ENCODE measurements at places on chromosomes 13 and 19.

DNA sequence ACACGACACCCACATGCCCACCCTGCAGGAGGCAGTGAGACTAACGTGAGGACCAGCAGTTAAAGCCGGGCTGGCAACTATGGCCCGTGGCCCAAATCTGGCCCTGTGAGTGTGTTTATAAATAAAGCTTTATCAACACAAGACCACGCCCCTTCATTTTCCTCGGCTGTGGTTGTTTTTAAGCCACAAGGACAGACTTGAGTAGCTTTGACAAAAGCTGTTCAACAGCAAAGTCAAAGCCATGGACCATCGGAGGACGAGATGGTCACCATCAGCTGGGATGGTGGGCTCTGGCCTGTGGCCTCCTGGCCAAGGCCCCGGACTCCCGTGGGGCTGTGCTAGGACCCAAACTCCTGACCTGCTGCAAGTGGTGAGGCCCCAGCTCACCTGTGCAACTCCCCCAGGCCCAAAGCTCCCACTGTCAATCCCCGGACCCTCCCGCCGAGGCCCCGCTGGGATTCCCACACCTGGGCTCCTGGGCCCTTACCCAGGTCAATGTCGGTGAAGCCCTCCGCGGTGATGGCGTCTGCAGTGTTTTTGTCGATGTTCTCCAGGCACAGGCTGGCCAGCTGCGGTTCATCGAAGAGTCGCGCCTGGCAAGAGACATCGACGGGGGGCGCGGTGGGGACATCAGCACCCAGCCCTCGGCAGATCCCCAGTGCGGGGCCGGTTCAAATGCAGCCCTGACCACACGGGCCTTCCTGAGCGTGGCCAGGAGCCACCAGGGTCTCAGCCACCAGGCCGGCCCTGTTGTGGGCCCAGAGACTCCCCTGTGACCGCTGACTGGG lies 25.1 kb downstream of the BTBD2 start:
- no peak for DNase-seq

DNA sequence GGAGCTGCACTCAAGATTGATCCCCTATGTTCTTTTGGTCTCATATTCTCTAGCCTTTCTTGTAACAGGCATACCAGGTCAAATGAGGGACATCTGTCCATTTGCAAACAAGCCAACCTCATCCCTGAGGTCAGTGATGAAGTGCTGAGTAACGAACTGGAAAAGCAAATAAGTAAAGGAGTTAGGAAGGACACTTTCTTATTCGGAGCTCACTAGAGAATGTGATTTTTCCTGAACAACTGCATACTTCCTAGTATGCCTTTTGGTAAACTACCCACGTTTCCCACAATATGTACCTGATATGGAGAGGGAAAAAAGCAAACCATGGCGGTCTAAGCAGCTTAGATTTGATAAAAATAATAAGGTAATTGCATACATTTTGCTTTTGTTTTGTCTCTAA lies 91.0 kb upstream of the MYCBP2 start:
- DNase-seq = no peak

DNA sequence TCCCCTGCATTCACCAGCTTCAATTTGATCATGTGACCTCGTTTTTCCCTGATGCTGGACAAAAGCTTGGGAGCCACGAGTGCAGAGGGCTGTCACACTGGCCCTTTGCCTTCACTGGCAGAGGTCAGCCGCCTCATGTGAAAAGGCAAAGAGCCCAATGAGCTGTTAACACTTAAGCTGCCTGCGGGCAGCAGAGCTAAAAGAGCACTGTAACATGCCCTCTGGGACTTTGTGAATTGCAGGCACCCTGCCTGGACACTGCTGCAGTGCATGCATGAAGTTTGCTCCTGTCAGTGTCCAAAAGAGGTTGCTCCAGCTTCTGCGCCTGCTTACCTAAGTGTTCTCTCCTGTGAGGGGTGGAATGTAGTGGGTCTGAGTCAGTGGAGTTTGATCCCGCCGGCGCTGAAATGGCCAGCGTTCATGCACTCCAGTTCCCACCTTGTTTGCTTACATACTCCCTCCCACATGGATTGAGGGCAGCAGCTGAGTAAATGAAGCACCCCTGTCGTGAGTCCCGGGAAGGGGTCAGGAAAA lies 193.7 kb downstream of the RFC3 start:
- no peak for DNase-seq

- no peak for DNase-seq
These were observed 12.3 kb downstream of the SLC7A1 start for GRCh38 chr13:29583073-29583785.

DNA sequence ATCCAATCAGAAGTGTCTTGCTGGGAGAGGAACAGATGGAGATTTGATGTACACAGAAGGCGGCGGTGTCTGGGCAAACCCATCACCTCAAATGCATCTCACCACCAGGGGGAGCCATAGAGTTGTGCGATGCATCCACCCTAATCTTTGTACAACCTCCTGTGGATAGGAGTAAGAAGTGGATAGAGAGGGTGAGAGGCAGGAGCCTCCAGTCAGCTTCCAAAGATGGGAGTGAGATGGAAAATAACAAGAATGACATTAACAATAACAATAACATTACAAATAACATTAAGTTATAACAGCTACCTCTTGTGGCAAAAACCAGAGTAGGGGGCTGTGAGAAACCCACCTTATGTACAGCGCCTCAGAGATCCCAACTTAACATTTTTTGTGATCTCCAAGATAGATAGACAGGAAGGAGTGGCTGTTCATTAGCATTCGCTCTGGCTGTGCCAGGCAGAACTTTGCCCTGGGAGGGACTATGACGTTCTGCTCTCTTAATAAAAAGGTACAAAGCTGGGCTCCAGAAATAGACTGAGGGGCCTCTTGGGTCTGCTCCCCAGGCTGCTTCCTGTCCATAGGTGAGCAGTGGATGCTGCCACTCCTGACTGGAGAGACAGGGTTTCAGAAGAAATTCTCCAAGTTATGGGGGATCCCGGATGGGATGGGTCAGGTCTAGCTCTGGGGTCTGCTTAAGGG lies 5.2 kb upstream of the CEACAM18 start:
- DNase-seq = peak; percentile 65

DNA sequence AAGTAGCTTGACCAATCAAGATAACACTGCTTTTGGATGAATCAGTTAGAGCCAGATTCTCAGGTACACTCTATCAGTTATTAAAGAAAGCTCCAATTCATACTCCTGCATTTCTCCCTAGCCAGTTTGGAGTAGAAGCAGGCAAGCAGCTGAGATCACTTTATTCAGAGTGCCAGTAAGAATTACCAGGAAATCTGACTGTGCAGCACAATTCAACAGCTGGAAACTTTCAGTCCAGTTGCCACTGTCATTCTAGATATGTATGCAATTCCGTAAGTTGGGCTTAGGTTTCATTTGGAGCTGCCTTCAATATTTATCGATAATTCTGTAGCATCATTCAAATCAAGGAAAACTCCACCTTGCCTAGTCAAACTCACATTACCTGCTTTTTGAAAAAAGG lies 2625.6 kb upstream of the PCDH20 start:
- DNase-seq = no peak

- DNase-seq = peak; percentile 94
These were observed 1.1 kb upstream of the PPP1R12C start for GRCh38 chr19:55118401-55118991.

DNA sequence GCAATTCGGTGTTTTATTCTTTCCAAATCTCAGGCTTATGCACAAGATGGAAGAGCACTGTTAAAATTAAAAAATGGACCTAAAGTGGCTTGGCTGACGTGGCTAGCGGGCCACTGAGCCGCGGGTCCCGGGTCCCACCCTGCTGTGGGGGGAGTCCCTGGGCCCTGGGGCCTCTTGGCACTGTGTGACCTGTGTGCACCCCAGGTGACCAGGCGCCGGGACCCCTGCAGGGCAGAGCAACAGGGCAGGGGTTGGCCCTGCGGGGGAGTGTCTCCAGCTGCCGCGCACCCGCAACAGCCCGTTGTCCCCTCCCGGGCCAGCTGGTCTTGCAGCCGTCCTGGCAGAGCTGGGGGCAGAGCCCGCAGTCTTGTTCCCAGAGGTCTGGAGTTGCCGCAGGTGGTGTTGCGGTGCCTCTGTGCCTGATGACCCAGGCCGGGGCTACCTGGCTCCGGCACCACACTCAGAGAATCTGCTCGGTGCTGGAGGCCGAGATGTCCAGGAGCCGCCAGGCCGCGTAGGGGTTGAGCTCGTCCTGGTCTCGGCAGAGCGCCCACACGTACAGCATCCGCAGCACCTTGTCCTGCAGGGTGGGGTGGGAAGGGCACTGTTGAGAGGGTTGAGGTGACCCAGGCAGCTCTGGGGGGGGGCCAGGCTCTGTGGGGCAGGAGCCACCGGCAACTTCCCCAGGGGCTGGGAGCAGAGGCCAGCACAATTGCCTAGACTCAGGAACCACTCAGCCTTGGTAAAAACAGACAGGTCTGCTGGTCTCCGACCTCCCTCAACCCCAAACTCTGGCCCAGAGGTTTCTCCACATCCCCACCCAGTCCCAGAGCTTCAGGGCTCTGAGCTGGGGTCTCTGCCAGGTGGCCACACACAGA lies 1.0 kb upstream of the CTXN1 start:
- no peak for DNase-seq

GRCh38 chr19:17847538-17848366 lies at the start of gene JAK3:
Gene JAK3 (minus strand): TSS chr19:17847982. CDS start chr19:17844417, 3,565 bp downstream.
- peak; percentile 91 for DNase-seq

DNA sequence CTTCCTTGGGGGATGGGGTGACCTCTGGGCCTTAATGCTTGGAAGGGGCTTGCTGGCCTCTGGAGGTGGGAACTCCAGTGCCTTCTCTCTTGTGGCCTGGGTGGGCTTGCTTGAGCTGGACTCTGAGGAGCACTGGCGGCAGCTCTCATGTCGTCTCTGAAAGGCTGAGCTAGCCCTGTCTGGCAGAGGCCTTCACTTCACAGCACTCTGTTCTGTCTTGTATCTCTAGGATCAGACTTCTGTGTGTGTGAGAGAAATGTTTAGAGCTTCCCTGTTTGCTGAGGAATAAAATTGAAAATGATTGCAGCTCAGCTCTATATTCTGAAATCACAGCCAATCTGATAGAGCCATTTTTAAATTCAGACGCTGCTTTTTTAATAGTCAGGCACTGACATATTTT lies 185.3 kb downstream of the KCNRG start:
- DNase-seq = no peak

DNA sequence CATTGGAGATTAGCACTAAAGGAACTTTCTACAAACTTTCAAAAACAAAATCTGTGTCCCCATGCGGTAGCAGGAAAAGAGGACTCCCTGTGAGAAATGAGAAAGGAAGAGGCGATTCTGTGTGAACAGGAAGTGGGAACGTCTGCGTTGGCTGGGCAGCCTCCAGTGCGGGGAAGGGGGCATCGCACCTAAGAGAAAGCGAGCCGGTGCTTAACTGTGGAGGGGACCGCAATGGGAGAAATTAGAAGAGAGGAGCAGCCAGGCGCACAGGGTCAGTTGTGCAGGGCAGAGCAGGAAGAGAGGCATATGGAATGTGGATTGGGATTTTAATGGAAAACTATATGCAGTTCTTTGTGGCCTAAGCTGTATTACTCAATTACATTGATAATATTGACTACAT lies 77.4 kb upstream of the DOCK9 start:
- DNase-seq = peak; percentile 37

DNA sequence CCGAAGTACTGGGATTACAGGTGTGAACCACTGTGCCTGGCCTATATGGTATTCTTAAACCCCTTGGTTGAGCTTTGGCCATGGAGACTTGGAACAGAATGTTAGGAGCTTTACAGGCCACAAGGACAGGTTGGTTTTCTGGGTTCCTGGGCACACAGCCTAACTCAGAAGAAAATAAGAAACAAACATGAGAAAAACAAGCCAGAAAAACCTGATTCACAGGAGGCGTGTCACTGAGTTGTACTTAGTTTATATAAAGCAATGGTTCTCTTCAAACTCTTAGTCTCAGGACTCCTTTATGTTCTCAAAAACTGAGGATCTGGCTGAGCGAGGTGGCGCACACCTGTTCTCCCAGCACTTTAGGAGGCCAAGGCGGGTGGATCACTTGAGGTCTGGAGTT lies 125.1 kb upstream of the SPATA13 start:
- DNase-seq = no peak

DNA sequence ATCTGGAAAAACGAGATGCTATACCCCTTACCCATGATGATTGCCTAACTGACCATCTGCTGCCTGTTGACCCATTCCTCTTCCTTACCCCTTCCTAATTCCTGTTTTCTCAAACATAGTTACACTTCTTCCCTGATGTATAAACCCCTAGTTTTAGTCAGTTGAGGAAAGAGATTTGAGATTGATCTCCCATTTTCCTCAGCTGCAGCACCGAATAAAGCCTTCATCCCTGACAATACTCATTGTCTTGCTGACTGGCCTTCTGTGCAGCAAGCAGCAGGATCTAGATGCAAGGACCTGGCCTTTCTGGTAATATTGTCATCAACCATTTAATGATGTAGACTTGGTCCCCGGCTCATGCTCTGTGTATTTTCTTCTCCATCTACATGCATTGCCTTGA lies 999 bp upstream of the ZNF264 start:
- DNase-seq = no peak

DNA sequence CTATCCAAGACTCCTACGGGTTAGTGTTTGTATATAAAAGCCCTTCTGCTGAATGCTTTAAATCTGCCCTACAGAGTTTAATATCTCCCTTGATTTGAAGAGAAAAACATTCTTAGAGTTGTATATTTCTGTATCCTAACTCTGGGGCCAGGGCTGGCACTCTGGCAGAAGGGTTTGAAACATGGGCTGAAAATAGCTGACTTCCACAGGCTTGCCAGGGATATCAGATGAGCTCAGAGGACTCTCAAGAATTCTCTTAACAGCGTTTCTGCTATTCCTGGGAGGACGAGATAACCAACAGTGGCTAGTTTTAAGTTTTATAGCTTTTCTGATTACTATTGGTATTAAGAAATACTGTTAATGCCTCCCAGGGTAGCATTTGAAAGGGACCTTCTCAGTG lies 127.5 kb downstream of the LIG4 start:
- no peak for DNase-seq

DNA sequence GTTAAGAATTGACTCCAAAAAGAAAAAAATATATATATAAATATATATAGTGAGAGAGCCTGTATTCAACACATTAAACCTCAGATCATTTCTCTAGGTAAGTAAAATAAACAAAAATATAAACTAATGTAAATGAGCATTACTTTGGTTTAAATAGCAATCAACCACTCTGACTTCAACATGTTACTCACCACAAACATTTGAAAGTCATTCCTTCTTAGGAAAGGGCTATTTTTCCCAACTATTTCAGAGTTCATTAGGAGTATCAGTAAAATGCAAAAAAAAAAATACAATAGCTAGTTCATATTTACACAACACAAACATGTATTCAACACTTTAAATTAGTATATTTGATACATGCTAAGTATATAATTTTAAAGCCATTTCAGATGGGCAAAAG lies 40.5 kb downstream of the KLF12 start:
- no peak for DNase-seq

DNA sequence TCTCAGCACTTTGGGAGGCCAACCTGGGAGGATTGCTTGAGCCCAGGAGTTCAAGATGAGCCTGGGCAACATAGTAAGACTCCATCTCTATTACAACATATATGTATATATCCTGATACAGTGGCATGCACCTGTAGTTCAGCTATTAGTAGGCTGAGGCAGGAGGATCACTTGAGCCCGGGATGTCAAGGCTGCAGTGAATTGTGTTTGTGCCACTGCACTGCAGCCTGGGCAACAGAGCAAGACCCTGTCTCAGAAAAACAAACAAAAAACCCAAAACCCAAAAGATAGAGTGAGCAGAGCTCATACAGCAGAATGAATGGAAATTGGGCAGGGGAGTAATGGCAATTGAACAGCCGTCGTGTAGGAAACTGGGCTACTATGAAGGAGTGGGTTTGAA lies 17.3 kb upstream of the SHKBP1 start:
- DNase-seq = no peak

GRCh38 chr13:74046431-74046830 lies 87.8 kb downstream of the KLF12 start:
- no peak for DNase-seq

- no peak for DNase-seq
These were observed 178.2 kb downstream of the B3GLCT start for GRCh38 chr13:31377946-31378345.
